ENCODE measurements at places on chromosomes 7 and 10.

- no peak for DNase-seq
These were observed 13.7 kb upstream of the WAPL start for GRCh38 chr10:86535132-86535882.

- no peak for DNase-seq
These were observed 2.9 kb downstream of the FOXL3 start for GRCh38 chr7:292826-293225.

DNA sequence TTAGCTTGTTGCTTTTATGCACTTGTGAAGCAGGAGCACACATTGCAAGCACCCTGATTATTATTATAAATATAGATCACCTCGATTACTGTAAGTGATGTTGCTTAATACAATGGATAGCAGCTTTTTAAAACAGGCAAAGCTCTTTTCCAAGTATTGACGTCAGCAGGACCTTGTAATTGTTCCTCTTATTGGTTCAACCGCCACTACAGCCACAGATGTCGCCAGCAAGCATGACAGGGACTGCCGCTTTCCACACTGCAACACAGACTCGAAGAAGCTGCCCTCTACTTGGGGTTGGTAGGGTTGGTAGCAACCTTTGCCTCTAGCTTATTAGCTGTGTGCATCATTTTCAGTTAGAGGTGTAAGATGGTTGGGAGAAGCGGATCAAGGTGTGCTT is 167.6 kb downstream of the ZNF365 start:
- DNase-seq: no peak

DNA sequence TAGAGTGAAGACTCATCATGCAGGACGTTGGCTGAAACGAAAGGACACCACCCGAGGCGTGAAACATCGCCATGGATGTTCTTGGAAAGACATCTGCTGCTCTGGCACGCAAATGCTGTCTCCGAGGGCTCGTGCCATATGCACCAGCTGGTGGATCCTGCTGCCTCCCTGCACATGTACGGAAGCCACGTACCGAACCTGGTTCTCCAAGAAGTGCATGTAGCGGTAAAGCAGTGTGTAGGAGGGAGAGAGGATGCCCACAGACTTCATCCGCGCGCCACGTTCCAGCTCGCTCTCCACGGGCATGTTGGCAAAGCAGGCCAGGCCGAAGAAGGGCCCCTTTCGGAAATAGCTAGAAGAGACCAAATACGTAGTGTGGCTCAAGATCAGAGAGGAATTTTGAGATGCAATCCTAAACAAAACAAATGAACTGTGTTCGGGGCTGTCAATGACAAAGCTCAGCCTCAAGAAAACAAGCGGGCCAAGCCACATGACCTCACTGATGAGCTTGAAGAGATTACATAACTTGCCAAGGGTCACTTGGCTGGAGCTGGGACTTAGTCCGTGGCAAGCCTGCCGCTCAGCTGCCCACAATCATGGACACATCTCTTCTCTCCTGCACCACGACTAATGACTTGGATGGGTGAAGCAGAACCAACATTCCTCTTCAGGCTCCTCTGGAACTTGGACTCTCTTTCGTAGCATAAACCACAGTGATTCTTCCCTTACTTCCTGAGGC is 16.5 kb downstream of the DENND11 start:
- peak; percentile 52 for DNase-seq

DNA sequence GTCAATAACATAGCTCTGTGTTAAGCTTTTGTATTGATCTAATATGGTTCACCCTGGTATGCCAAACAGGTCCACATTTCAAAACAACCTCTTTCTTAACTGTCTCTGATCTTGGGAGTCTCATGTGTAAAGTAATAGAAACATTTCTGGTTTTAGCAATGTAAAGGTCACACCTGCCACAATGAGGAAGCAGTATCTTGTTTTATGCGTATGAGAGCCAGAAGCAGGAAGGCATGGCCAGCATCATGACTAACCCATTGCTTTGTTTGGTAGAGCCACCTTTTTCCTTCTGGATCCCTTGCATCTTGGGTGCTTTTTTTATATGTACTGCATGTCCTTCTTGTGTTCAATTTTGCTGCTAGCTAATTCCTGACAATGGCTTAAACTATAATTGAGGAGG is 411.3 kb upstream of the SEMA3C start:
- DNase-seq: no peak

DNA sequence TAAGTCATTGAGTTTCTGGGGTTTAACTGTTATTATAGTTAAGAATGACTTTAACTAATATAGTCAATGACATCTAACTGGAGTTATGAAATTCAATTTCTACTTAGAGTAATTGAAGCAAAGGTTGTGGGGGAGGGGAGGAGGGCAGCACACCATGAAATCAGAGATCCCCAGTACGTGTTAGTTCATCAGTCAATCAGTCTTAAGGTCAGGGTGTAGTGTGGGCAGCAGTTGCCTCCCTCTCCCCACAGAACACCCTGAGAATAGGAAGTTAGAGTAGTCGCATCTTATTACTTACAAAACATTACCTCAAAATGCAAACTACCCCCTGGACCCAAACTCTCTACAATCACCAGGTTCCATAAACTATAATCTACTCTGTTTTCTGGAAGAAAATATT is 7.0 kb upstream of the HPS1 start:
- no peak for DNase-seq

DNA sequence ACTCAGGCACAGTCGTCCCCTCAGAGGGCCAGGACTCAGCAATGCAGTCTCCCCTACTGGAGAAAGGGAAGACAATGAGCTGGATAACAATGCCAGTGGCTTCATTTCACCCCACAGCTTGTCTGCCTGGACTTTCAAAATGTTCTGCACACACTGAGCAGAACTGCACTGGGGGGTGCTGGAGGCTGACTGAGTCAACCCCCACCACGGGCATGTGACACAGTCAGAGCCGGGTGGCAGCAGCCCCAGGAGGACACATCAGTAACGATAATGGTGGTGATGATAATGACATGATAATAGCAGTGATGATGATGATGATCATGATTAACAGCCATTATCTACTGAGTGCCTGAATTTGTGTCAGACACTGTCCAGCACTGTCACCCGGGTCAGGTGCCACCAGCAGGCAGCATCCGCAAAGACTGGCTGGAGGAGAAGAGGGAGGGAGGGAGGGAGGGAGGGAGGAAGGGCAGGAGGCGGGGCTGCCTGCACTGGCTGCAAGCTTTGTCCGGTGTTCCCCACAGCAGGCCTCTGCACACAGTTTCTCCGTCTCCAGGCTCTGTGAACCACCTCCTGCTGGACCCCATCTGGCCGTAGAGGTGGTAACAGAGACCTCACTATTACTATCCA is 67.4 kb downstream of the PLXNA4 start:
- DNase-seq: no peak

- DNase-seq: peak; percentile 82
These were observed 328.9 kb downstream of the PRPF18 start for GRCh38 chr10:13915710-13916109.

DNA sequence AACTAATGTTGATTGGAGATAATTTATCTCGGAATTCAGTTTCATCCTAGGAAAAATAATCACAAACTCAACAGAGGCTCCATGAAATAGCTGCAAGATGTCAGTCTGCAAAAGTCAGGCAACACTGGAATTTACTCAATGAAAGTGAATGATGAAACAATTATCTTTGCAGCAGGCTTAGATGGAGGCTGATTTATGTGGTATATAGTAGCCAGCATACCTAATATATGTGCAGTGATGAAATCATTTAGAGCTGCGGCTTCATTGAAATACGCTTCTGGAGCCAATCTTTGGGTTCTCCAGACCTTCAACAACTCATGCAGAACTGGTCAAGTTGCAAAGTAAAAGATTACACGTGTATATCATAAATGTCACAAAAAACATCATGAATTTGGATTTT is 113.3 kb downstream of the ITGA8 start:
- DNase-seq: no peak

GRCh38 chr7:122298618-122299017 is 5.9 kb downstream of the FEZF1 start:
- DNase-seq: no peak

DNA sequence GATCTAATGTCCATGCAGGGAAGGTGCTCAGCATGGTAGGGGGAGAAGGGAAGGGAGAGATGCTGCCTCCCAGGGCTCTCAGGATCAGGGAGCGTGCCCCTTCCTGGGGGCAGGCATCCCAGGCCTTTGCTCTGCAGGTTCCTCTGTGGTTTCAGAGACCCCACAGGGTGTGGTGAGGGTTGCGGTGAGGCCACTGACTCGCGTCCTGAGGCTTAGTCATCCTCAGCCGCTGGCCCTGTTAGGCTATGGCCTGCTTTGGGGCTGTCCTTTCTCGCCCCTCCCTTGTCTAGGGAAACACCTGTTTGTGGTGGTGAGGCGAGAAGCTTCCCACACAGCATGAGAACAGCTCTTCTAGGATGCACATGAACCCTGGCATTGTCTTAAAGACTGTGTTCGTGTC is 558.3 kb upstream of the FOXK1 start:
- no peak for DNase-seq

DNA sequence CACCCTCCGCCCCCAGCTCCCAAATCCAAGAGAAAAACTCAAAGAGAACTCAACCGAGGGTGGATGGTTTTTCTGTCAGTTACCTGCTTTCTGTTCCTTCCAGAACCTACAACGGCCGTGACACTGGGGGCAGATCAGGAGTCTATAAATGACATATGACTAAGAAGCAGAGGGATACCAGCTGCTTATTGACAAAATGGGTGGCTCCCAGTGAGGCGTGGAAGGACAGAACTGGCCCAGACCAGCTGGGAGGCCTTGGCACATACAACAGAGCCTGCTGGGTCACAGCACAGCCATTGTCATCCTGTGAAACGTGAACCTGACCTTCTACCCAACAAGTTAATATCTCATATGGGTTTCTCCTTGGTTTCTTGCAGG is 84.3 kb upstream of the ADRB1 start:
- no peak for DNase-seq

DNA sequence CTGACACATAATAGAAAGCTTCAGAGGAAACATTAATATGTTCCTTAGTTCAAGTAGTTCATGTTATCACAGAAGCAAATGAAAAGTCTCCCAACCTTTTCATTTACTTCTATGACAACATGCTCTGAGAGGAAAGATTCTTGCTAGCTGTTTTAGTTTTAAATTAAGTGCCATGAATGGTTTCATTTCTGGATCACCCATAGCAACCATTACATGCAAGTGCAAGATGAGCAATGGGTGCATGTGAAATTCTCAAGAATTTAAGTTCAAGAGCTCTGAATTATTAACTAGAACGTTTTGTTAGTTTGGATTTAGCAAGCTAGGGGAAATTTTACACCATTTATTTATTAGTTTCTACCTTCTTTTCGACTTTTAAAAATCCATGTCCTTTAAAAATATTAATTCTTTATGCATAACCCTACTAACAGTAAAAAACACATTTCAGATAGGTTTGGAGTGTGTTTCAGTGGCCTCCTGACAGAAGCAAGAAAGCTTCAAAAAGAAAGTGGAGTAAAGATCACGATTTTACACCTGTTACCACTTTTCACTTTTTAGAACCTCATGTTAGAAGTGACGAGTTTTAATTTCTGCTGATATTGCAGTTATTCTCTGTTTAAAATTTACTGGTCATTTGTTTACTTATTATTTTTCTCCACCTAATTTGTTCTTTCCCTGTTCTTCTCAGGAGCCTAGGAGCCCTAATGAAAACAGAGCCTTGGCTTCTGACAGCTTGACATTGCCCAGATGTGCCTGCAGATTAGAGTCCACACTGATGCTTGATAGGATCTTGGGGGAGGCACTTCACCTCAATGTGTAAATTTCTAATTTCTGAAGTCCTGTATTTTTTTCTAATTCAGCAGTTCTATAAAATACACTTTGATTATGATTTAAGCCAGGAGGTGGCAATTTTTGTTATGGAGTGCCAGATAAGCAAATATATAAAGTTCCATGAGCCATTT is 995.3 kb upstream of the PHF14 start:
- DNase-seq: no peak

- no peak for DNase-seq
These were observed 699.1 kb downstream of the NRG3 start for GRCh38 chr10:82574081-82574480.

- DNase-seq: no peak
These were observed 1.8 kb upstream of the PDGFA start for GRCh38 chr7:521221-522070.

DNA sequence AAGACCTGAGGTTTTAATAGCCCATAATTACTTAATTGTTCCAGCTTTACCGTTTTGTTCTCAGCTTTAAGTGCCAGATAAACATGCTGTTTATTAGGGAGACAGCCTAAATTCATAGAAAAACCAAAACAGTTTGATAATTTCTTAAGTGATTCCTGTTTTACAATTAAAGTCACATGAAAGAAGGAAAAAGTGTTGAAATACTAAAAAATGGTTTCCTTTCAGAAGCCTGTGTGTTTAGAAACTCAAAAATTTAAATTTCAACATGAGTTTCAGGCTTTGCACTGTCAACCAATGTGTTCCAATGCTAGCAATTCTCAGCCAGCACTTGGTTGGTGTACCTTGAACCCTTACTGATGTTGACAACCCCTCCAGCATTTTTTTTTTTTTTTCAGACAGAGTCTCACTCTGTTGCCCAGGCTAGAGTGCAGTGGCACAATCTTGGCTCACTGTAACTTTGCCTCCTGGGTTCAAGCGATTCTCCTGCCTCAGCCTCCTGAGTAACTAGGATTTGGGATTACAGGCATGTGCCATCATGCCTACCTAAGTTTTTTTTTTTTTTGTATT is 135.3 kb downstream of the ICA1 start:
- no peak for DNase-seq

GRCh38 chr7:108409146-108409545 is 47.1 kb downstream of the NRCAM start:
- no peak for DNase-seq

DNA sequence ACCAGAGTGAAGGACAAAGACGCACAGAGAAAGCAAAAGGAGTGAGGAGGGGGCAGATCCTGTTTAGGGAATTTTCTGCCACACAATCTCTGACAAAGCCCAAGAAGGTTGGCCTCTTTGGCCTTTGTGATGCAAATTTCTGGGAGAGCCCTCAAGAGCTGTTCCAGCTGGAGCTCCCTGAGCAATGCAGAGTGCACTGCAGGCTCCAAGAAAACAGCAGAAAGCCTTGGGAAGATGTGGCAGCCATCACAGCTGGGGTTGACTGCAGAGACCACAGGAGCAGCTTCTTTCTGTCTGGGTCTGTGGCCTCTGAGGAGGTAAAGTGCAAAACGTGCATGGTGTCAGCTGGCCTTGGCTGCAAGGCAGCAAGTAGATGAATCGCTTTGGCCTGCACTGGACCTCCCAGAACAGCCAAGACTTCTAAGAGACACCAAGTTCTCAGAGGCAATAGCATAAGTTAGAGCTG is 200.2 kb downstream of the ELMO1 start:
- DNase-seq: no peak
